MG63 (cell line): ENCODE measurements at places on chromosomes 12 and 14.

DNA sequence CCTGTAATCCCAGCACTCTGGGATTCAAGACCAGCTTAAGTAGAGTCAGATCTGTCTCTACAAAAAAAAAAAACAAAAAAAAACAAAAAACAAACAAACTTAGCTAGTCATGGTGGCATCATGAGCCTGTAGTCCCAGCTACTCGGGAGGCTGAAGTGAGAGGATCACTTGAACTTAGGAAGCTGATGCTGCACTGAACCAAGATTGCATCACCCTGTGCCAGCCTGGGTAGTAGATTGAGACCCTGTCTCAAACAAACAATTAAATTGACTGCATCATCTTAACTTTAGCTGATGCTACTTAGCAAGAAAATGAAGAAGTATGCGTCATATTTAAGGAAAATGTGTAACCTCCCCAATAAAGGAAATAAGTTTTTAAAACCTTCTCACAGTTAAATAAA, 136.6 kb upstream of the ATXN7L3B start:
- peak; percentile 42 for DNase-seq

DNA sequence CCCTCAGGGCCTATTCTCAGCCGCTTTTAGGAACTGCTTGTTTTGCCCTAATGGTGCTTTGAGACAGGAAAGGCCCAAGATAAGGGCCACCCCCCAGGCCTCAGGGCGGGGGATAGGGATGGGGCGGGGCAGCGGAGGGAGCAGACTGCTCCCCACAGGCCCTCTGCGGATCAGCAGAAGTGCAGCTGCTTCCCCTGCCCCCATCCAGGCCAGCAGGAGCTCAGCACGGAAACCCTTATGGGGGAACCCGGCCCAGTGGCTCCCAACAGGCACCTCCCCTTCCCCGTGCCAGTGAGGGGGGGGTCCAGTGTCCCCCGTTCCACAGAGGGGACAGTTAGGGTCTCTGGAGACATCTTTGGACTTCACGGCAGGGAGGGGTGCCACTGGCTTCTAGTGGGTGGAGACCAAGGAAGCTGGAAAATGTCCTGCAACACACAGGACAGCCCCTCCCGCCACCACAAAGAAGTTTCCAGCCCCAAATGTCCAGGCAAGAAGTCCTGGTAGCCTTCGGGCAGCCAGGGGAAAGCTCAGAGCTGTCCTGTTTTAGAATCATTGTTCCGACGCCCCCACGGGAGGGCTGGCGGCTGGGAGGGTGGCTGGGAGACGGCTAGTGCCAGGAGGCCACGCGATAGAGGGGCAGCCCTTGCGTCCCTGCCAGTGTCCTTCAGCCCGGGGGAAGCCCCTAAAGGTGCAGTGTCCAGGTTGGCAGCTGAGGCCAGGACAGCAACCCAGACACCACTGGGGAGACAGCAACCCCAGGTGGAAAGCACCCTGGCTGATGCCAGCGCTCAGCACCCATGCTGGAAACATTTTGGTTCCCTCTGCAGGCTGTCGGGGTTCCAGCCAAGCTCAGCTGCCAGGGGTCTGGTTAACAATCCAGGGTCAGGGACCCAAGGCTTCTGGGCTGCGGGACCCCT, 10.4 kb upstream of the GPR132 start:
- no peak for DNase-seq

- DNase-seq = no peak
Observed at GRCh38 chr12:2509137-2509536, 285.6 kb upstream of the FKBP4 start.

DNA sequence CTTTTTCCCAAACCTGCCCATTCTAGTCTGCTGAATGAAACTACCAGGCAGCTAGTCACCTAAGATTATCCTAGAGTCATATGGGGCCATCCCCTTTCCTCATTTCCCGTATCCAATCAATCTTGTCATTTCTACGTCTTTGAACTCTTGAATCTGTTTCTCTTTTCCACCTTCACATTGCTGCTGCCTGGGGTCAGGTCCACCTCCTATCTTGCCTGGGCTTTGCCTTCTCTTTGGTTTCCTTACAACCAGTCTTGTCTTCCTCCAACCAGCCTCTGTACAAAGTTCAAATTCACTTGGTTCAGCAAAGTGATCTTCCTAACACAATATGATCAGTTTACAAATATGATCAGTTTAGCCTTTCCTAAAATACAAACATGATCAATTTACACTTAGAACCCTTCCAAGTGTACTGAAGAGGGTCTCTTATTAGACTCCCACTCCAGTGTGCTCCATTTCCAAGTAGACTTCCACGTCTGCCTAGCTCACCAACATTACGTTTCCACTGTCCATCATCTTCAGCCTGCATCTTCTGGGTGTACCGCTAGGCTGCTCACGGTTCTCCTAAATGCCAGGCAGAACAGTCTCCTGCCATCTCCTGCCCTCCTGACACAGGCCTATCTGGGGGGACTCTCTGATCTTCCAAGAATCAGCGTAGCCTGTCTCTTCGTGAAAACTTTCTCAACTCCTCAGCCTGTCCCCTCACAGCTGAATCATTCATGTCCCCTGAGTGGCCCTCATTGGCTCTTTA, 4.1 kb upstream of the ACVR1B start:
- DNase-seq = no peak

GRCh38 chr12:63994704-63995103, 150.2 kb downstream of the SRGAP1 start:
- no peak for DNase-seq

- no peak for DNase-seq
Observed at GRCh38 chr14:105838591-105839424, 312.4 kb downstream of the TMEM121 start.

DNA sequence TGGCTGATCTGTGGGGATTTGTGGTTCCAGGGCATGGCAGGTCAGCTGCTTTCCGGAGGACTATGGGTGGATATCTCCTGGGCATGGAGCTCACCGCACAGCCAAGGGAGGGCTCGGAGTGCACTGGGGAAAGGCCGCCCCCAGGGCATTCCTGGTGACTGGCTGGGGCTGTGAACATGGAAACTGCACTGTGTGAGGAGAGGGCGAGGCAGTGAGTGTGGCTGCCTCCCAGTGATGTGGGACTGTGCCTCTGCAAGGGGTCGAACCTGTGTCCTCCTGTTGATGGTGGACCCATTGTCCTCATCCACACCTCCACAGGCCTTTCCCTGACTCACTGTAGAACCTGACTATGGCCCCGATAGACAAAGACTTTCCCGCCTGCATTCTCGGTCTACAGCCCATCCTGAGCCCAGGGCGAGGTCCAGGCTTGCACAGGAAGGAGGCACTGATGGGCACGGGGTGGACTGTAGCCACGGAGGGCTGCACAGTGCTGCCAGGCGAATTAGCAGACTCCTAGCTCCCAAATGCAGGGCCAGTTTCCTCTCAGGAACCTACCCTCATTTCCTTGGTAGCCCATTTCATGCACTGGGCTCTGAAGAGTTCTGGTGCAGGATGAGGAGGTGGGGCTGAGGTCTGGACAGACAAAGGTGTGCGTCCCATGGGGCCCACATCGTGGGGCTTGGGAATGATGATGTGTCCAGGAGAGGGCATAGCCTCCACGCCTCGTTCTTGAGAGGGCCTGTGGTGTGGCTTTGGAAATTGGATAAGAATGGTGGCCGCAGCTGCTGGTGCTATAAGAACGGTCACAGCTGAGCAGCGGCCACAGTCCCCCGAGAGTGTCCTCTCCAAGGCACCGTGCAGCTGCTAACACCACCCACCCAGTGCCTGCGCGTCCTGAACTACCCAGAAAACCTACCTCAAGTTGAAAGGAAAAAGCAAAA, 415.1 kb downstream of the TMEM121 start:
- DNase-seq = no peak

DNA sequence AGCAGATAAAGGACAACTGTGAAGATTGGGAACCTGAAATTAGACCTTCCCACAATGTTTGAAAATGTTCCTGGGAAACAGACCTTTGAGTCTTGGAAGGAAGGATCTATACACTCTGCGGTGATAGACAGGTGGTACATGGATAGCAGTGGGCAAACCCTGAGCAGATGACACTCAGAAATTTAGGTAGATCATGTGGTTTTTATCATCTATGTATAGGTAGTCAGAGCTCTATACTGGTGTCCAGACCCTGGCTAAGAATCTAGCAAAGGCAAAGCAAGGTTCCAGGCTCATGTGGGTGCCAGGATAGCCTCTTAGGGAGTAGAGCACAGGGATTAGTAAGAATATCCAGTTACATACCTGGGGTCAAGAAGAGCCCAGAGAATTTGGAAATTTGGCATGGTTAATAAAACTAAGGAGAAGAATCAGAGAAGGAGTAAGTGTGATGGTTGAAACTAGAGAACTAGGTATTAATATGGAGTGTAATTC, 331.2 kb upstream of the FBXO33 start:
- no peak for DNase-seq

GRCh38 chr12:110957652-110958051, 37.3 kb upstream of the MYL2 start:
- DNase-seq = peak; percentile 12

GRCh38 chr14:79586416-79586815, 624.9 kb downstream of the DIO2 start:
- no peak for DNase-seq

GRCh38 chr14:60197629-60198303, 32.6 kb upstream of the DHRS7 start:
- no peak for DNase-seq

- DNase-seq = peak; percentile 71
Observed at GRCh38 chr12:80551897-80552296, 107.9 kb downstream of the PTPRQ start.

- no peak for DNase-seq
Observed at GRCh38 chr12:29895966-29896365, 112.2 kb upstream of the TMTC1 start.

- no peak for DNase-seq
Observed at GRCh38 chr14:59067127-59067894, 121.2 kb upstream of the DAAM1 start.

GRCh38 chr12:62731055-62731820, 203.7 kb downstream of the PPM1H start:
- DNase-seq = no peak

DNA sequence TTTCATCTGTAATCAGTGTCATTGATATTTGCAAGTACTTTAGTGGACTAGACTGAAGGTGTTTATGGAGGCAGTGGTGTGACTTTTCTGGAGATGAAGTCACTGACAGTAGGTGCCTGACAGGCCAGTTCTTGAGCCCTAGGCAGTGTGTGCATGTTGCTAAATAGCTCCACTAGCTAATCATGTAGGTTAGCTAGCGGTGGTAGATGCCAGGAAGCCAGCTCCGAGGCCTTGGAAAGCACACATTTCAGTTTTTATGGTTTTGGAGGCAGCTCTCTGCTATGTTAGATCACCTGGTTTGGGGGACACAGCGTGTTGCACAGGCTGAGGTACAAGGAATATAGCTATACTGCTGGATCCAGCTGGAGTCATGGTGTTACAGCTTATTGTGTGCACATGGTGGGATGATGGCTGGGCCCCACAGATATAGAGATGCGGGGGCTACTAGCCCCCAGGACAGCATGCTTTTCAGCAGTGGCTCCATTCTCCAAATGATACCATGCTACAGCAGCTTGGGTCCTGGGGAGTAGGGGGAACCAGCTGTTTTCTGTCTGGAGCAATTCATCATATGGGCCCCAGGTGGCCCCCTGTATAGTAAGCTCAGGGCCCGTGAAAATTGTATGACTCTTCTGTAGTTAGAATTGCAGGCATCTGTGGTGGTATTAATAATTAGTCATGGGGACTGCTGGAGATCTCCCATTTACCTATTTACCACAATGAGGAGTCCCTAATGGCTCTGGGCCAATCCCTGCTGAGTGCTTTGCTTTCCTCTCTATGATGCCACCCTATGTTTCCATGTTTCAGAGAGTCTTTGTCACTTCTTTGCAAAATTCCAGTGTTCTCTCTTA, 367.2 kb upstream of the LMO3 start:
- no peak for DNase-seq

DNA sequence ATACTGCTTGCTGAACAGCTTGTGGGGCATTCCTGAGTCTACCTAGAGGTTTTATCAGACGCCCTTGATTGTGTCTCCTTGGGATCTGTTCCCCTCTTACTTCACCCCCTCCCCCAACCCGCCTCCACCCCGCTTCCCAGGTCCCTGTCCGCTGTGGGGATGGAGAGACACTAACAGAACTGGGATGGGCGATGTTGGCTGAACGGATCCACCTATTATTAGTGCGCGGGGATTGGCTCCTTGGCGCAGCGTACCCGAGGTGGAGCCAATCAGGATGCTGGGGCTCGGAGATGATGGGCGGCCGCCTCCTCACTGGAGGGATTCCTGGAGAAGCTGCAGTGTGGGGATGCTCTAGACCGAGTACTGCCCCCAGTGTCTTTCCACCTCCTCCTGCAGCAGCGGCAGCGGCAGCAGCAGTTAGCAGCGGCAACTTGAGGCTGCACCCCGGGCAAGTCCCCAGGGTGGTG, at the start of gene SYT1:
TSS of gene SYT1 (plus strand) at position 372 of the 467 bp plus-strand sequence.
- peak; percentile 68 for DNase-seq

DNA sequence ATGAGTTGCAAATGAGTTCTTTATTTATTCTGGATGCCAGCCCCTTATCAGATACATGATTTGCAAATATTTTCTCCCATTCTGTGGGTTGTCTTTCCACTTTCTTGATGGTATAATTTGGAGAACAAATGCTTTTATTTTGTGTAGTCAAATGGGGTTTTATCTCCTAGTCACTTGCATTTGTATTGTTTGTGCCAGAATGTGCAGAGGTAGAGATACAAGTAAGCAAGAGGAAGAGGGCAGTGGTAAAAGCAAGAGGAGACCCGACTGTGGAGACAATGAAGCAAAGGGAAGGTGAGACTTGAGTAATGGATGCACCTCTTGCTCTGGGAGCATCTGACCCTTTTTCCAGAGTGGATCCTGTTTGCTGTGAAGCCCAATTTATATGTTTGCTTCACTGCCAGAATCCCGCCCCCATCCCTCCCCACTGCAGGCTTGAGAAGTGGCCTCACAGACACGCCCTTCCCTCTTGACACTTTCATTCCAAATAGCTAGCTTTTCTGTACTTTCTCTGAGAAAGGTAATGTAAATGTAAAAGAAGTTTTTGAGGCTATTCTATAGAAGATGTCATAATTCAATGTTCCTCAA, 786 bp upstream of the PFKM start:
- peak; percentile 9 for DNase-seq

DNA sequence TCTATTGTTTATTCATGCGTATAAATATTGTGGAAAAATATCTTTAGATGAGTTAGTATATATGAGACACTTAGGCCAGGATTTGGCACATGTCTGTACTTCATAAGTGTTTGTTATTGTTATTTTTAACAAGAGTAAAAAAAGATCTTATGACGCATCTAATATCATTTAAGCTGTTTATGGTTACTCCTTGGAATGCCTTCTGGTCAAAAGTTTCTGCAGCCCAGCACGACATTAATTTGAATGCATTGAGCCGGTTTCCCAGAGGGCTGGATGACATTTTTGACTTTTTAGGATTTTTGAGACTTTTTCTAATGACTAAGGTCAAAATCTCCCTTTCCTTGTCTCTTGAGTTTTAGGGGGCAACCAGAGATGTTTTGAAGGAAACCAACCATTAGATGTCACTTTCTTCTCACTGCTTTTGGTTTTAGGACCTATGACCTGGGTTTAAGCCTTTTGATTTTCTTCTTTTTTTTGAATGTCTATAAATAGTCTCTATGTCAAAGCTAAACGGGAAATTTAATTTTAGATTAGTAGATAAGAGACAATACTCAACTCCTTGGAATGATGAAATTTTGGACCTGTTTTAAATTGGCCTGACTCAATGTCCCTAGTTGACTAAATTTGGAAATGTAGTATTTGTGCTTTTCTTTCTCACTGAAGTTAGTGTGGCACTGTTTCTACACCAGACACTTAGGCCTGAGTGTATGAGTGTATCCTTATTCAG, 215.5 kb downstream of the AEBP2 start:
- DNase-seq = peak; percentile 58
